ENCODE measurements at places on chromosomes 13 and 19. TPM values are rescaled to one million over a fixed set of nuclear protein-coding genes. Genes with fewer than 3 reads are reported as not detected.

ADGRE2 gene
- total RNA-seq, result 0.10 TPM

NAA16 gene
- 7.9 TPM for total RNA-seq

PCDH17 gene
- 3.0 TPM for total RNA-seq

LRRC63 gene
- total RNA-seq, result 0.06 TPM

GRCh38 chr13:29752175-29752574, 98.2 kb downstream of the UBL3 start:
- no peak for DNase-seq

GRCh38 chr13:51282322-51282721, 57.2 kb upstream of the SERPINE3 start:
- DNase-seq, result no peak

DNA sequence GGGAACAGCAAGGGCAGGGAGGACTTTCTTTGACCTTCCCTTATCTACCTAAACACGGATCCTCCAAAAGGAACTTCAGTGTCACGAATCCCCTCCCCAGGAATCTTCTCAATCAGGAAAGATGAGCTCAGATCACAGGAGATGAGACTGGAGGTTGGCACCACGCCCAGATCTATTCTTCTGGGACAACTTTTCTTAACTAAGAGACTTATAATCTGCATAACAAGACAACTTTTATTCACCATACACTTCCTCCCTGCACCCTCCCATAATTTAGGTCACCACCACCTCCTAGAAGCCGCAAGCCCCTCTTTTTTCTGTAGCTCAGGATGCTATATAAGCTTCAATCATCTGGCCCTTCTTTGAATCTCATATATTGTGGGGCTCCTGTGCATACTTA, 19.2 kb upstream of the AKT2 start:
- no peak for DNase-seq

GRCh38 chr13:51804295-51805172, 571 bp upstream of the DHRS12 start:
- DNase-seq, result no peak

DNA sequence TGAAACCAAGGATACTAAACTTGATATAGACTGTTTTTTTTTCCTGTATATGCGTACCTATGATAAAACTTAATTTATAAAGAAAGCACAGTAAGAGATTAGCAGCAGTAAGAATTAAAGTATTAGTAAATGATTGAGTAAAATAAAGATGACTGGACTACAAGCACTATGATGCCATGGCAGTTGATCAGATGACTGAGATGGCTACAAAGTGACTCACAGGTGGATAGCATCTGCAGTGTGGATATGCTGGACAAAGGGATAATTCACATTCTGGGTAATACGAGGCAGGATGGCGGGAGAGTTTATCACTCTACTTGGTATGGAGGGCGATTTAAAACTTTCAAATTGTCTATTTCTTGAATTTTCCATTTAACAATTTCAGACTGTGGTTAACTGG, 11.8 kb downstream of the HTR2A start:
- DNase-seq, result no peak

DNA sequence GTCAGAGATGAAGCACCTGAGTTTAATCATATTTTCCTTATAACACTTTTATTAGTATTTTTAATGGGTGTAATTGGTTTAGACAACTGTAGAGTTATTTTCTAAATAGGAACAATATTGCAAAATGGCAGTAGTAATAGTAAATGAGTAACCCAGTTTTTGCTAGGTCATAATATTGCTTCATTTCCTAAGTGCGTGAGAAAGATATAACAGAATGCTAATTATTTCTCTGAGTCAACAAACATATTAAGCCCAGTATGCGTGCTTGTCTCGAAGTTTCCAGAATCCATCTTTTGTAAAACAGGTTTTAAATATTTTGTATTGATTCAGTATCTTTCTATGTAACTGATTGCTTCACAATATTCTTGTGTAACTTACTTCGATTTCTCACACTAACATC, 315.3 kb downstream of the MYO16 start:
- DNase-seq, result no peak

GRCh38 chr13:44049081-44049945, 169.6 kb downstream of the LACC1 start:
- DNase-seq, result no peak

GRCh38 chr19:51621178-51621577, 9.0 kb downstream of the SIGLEC5 start:
- no peak for DNase-seq

DNA sequence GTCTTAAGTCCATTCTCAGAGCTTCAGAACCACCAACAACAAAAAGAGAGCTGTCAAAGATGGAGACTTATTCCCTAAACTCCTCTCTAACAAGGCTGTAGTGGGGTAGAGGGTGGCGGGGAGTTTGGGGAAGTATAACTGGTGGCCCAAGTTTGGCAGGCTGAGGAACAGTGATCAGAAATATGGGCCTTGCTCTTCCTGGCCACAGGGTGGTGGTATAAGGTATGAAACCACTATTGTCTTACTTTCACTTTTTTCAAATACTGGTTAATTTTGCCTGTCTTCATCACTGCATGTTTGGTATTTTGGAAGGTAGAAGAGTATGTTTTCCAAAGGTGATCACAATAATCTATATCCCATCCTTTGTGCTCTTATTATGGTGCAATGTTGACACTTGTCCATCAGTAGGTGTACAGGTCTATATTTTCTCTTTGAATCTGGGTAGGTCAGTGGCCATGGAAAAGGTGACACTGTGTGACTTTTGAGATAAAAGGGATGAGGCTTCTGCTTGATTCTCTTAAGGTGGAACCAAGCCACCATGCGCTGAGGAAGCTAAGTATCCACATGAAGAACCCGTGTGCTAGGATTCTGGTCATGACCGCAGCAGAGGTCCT, 23.2 kb upstream of the GPC5 start:
- no peak for DNase-seq

- DNase-seq, result no peak
Observed at GRCh38 chr19:13281567-13282291, 131.5 kb downstream of the IER2 start.

DNA sequence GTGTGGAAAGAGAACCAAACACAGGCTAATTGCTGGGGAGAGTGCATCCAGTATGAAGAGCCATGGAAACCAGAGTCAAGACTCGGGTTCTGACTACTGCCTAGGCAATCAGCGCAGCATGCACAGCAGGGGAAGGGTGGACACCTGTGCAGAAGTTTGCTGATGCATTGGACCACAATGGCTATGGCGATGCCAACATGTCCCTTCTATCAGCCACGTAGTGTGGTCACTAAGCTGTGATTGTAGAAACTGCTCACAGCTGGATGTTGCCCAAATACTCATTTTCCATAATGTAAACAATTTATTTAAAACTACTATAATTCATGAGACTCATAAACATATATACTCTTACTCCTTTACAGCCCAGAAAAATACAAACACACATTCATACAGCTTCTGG, 1718.2 kb downstream of the EFNB2 start:
- DNase-seq, result no peak
